AG04450 (cell line): ENCODE measurements at places on chromosomes 16 and 17. TPM values are rescaled to one million over a fixed set of nuclear protein-coding genes. Genes with fewer than 3 reads are reported as not detected.

GRCh38 chr17:7312432-7313087 is 2.6 kb downstream of the GPS2 start:
- no peak for DNase-seq

- DNase-seq: no peak
Observed at GRCh38 chr17:7789131-7789530, 44.9 kb upstream of the KDM6B start.

DNA sequence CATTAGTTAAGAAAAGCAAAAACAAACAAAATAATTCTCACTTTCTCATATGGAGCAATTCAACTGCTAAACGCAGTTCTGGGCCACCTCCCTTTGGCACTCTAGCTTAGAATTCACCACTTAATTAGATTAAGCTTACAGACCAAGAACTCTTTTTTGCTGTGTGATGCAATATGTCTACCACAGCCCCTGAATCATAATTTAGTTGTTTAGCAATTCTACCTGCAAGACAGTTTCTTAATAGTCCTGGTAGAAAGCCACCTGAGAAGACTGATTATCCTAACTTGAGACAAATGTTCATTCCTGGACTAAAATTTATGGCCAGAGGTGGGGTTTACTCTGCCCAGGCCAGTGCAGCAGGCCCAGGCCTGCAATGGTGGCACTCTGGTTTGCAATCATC is 205.9 kb downstream of the HS3ST3A1 start:
- no peak for DNase-seq

- DNase-seq: no peak
Observed at GRCh38 chr17:68060336-68060735, 24.8 kb downstream of the KPNA2 start.

The GTF3C1 gene
- polyA plus RNA-seq: 40.2 and 44.6 TPM in 2 replicates

The ZNF232 gene
- 4.2 and 4.8 TPM in 2 replicates for polyA plus RNA-seq
